Testis (tissue), 5 donors: ENCODE measurements at places on chromosomes 11 and 22. TPM values are rescaled to one million over a fixed set of nuclear protein-coding genes. Genes with fewer than 3 reads are reported as not detected.

DNA sequence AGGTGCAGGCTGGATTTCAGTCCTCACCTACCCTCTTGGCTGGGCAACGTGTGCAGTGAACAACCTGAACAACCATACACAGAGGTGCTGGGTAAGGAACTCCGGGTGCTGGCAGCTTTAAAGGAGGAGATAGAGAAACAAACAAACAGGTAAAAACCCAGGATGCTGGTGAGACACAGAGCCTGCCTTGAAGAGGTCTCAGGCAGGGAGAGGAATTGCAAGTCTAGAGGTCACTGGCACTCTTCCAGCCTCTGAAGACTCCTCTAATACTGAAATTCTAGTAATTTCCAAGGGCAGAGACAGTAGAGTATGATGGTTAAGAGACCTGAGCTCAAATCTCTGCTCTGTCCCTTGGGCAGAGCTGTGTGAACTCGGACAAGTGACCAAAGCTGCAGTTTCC, 192.5 kb downstream of the CEP164 start:
- no peak overlapping the region for H3K27ac ChIP-seq
- DNase-seq = peak; percentile 35
- peaks cover 9% of the 10 kb centered on the region for H3K4me1 ChIP-seq
- no peak overlapping the region for H3K4me3 ChIP-seq
- no peaks in the 10 kb centered on the region for H3K36me3 ChIP-seq

DNA sequence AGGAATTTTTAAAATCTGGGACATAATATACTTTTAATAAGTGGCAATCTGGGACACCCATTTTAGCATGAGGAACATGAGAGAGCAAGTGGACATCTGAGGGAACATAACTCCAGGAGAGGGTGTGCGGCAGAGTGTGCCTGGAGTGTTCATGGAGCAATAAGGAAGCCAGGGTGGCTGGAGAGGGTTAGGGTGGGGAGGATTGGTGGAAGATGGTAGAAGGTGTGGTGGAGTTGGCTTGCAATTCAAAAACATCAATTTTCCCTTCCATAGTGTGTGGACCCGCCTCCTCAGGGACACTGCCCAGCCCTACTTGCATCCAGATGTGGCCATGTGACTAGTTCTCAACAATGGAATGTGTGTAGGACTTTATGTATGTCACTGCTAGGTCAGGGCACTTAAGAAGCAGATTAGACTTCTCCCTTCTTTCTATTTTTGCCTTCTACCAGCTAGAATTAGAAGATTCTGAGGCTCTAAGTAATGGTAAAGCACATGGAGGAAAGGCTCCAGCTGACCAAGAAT, 4.4 kb upstream of the DENND5A start:
- H3K27ac ChIP-seq = no peak overlapping the region
- H3K4me3 ChIP-seq = no peak overlapping the region
- no peak for DNase-seq
- H3K36me3 ChIP-seq = no peaks in the 10 kb centered on the region
- no peaks in the 10 kb centered on the region for H3K27me3 ChIP-seq

GVQW3 gene
- total RNA-seq = 5.9 TPM

DNA sequence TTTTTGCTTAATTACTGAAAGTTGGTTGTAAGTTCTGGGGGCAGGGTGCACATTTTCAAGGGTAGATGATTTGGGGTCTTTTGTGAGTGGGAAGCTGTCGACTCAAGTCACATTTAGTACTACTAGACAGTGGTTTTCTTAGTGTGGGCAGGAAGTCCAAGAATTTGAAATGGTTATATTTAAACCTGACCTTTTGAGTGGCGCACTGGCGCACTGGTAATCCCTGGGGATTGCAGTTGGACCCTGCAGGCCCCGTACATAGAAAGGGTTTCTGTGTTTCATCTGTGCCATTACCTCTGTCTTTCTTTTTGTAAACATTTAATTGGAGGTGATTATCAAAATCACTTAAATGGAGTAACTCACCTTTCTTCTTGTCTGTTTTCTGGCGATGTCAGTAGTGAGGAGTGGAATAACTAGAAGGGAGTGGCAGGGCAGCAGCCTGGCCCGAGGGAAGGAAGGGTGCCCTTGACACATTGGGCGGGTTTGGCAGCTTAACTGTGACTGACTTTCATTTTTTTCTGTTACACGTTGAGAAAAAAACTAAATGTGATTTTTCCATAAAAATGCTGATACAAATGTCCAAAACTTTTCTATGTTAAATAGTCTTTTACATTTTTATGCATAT, 101.8 kb upstream of the GAL start:
- no peaks in the 10 kb centered on the region for H3K36me3 ChIP-seq
- DNase-seq = no peak
- H3K4me1 ChIP-seq = no peaks in the 10 kb centered on the region
- H3K27ac ChIP-seq = no peak overlapping the region

DNA sequence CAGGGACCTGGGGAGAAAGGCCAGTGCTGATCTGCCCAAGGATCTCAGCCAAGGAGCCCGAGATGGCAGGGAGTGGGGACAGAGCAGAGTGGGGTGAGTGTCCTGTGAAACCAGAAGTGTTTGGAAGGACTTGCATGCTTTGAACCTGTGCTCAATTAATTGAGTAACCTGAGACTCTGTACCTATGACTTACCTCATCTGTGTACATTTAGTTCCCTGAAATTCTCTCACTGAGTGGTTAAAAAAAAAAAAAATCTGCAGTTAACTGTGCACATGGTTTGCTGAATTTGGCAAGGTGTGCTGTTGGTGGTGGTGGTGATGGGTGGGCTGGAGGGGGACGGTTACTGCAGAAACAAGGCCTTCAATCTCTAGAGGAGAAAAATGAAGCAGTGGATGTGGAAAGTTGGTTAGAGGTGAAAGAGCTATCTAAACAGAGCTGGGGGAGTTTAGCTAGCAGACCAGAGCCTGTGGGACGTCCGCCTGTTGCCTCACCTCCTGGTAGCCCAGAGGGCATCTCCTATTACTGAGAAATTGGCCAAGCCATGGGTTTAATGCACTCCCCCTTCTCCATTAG, 8.3 kb upstream of the SORL1-AS1 start:
- H3K27ac ChIP-seq = no peak overlapping the region
- H3K4me1 ChIP-seq = peaks cover 27% of the 10 kb centered on the region
- H3K36me3 ChIP-seq = no peaks in the 10 kb centered on the region
- DNase-seq = no peak
- no peak overlapping the region for H3K4me3 ChIP-seq
- no peaks in the 10 kb centered on the region for H3K27me3 ChIP-seq

- H3K4me1 ChIP-seq = no peaks in the 10 kb centered on the region
- no peaks in the 10 kb centered on the region for H3K27me3 ChIP-seq
- no peak overlapping the region for H3K27ac ChIP-seq
- DNase-seq = no peak
- H3K36me3 ChIP-seq = no peaks in the 10 kb centered on the region
Measured at GRCh38 chr11:117442869-117443239, 115.2 kb downstream of the CEP164 start.

- H3K27ac ChIP-seq = no peak overlapping the region
- H3K27me3 ChIP-seq = no peaks in the 10 kb centered on the region
- no peak for DNase-seq
- no peaks in the 10 kb centered on the region for H3K36me3 ChIP-seq
Measured at GRCh38 chr11:10418259-10418949, 36.7 kb upstream of the AMPD3 start.

HTR3A gene
- 0.39 TPM for total RNA-seq

GRCh38 chr11:16418428-16419097, 62.2 kb upstream of the SOX6 start:
- no peak overlapping the region for H3K27ac ChIP-seq
- no peaks in the 10 kb centered on the region for H3K36me3 ChIP-seq
- no peaks in the 10 kb centered on the region for H3K27me3 ChIP-seq
- no peaks in the 10 kb centered on the region for H3K4me1 ChIP-seq
- DNase-seq = no peak

DNA sequence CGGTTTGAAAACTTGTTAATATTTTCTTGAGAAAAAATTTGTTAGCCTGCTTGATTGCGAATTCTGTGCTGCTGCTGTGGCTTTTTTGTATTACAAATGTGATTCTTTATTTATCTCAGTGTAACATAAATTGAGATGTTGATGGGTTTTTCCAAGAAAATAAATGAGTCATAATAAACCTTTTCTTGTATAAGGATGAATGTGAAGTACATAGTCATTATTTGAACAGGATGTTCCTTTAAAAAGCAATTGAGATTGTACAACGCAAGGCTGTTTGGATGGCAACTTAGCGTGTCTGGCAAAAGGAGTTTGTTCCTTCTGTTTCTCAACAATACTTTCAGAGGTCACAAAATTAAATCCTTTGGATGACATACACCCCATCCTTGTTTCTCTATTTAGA, 24.6 kb upstream of the CARD18 start:
- no peak for DNase-seq
- H3K27ac ChIP-seq = no peak overlapping the region
- H3K4me3 ChIP-seq = no peak overlapping the region
- H3K27me3 ChIP-seq = no peaks in the 10 kb centered on the region
- H3K4me1 ChIP-seq = no peaks in the 10 kb centered on the region

- H3K4me3 ChIP-seq = no peak overlapping the region
- no peaks in the 10 kb centered on the region for H3K36me3 ChIP-seq
- no peak overlapping the region for H3K27ac ChIP-seq
- no peak for DNase-seq
- H3K4me1 ChIP-seq = no peaks in the 10 kb centered on the region
Measured at GRCh38 chr11:12276356-12276755, 101.0 kb upstream of the PARVA start.

- H3K4me1 ChIP-seq = peaks cover 2% of the 10 kb centered on the region
- H3K27me3 ChIP-seq = no peaks in the 10 kb centered on the region
- no peak overlapping the region for H3K27ac ChIP-seq
- H3K36me3 ChIP-seq = no peaks in the 10 kb centered on the region
- DNase-seq = no peak
Measured at GRCh38 chr11:65090628-65091027, 5.4 kb upstream of the VPS51 start.

- H3K27ac ChIP-seq = no peak overlapping the region
- no peaks in the 10 kb centered on the region for H3K27me3 ChIP-seq
- DNase-seq = no peak
- no peak overlapping the region for H3K4me3 ChIP-seq
- no peaks in the 10 kb centered on the region for H3K4me1 ChIP-seq
Measured at GRCh38 chr22:19842393-19843106, 12.1 kb downstream of the GNB1L start.

DNA sequence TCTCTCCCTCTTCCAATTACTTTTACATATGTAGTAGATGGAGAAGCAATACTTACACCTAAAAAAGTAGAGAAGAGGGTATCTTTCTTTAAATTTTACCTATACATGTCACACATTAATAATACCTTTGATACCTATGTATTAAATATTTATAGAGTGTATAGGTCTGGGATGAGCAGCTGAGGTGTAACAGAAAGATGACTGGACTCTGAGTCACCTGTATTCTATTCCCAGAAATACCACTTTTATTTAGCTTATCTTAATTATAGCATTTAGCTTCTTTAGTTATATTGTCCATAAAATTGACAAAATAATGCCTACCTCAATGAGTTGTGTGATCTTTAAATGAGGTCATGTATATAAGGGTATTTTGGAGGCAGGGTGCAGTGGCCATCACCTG, 30.6 kb upstream of the YAP1 start:
- no peak overlapping the region for H3K27ac ChIP-seq
- DNase-seq = no peak
- no peak overlapping the region for H3K4me3 ChIP-seq
- H3K4me1 ChIP-seq = no peaks in the 10 kb centered on the region

- H3K27ac ChIP-seq = peak overlapping the region; percentile 57
- H3K4me3 ChIP-seq = peak overlapping the region; percentile 87
- no peaks in the 10 kb centered on the region for H3K36me3 ChIP-seq
Measured at GRCh38 chr11:83191491-83191890, 2.0 kb upstream of the ANKRD42 start.

- DNase-seq = no peak
- H3K27ac ChIP-seq = no peak overlapping the region
- no peaks in the 10 kb centered on the region for H3K36me3 ChIP-seq
- no peak overlapping the region for H3K4me3 ChIP-seq
- no peaks in the 10 kb centered on the region for H3K4me1 ChIP-seq
- no peaks in the 10 kb centered on the region for H3K27me3 ChIP-seq
Measured at GRCh38 chr11:99423428-99423983, 402.8 kb downstream of the CNTN5 start.

ART1 gene
- total RNA-seq = 0.79 TPM

DNA sequence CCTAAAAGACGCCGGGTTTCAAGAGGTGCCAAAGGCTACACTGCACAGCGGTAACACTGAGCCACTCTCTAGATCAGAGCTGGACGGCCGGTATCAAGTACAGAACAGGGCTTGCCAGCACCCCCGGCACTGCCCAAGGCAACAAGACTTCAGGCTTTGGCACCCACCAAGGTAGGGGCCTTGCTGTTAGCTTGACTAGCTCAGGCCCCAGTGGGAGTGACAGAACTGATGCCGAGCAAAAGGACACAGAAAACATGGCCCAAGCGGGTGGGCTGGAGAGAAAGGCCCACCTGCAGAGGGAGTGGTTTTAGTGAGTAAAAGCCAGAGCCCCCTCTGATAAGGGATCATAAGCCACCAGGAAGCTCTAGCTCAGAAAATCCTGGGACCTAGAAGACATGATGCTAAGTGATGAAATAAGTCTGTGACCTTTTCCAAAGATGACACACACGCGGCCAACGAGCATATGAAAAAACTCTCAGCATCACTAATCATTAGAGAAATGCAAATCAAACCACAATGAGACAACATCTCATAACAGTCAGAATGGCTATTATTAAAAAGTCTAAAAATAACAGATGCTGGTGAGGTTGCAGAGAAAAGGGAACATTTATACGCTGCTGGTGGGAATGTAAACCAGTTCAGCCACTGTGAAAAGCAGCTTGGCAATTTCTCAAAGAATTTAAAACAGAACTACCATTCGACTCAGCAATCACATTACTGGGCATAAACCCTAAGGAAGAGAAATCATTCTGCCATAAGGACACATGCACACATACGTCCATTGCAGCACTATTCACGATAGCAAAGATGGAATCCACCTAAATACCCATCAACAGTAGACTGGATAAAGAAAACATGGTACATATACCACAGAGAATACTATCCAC, 12.9 kb downstream of the EHD1 start:
- no peak for DNase-seq
- H3K36me3 ChIP-seq = no peaks in the 10 kb centered on the region
- no peaks in the 10 kb centered on the region for H3K27me3 ChIP-seq
- peak overlapping the region; percentile 82 for H3K27ac ChIP-seq
- no peak overlapping the region for H3K4me3 ChIP-seq
- H3K4me1 ChIP-seq = peaks cover 56% of the 10 kb centered on the region

- H3K27me3 ChIP-seq = no peaks in the 10 kb centered on the region
- H3K4me1 ChIP-seq = peaks cover 21% of the 10 kb centered on the region
- no peaks in the 10 kb centered on the region for H3K36me3 ChIP-seq
- H3K27ac ChIP-seq = peak overlapping the region; percentile 88
- H3K4me3 ChIP-seq = no peak overlapping the region
- no peak for DNase-seq
Measured at GRCh38 chr11:66315498-66315885, 1.4 kb downstream of the CD248 start.

PRAME gene
- total RNA-seq = 233 TPM

KCNK7 gene
- total RNA-seq = 0.99 TPM

DNA sequence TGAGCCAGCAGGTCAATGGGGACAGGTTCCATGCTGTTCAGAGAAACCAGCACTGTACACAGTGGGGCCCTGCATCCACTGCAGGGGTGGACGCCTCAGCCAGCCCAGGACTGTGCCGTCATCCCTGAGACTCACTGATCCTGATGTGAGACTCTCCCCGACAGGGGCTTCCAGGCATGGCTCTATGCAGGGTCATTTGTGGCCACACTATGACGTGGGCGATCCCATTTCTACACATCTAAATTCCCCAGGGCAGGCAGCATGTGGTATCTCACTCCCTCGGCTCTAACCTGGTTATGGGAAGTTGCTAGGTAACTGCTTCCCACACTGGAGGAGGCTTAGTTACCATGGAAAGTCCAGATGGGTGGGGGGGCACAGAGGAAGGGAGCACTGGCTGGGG, 14.2 kb upstream of the FAM83F start:
- no peaks in the 10 kb centered on the region for H3K4me1 ChIP-seq
- DNase-seq = no peak
- no peaks in the 10 kb centered on the region for H3K36me3 ChIP-seq
- no peak overlapping the region for H3K27ac ChIP-seq
- no peak overlapping the region for H3K4me3 ChIP-seq
